Colonic mucosa (tissue), 4 donors: ENCODE measurements at places on chromosomes 4 and X. TPM values are rescaled to one million over a fixed set of nuclear protein-coding genes. Genes with fewer than 3 reads are reported as not detected.

DNA sequence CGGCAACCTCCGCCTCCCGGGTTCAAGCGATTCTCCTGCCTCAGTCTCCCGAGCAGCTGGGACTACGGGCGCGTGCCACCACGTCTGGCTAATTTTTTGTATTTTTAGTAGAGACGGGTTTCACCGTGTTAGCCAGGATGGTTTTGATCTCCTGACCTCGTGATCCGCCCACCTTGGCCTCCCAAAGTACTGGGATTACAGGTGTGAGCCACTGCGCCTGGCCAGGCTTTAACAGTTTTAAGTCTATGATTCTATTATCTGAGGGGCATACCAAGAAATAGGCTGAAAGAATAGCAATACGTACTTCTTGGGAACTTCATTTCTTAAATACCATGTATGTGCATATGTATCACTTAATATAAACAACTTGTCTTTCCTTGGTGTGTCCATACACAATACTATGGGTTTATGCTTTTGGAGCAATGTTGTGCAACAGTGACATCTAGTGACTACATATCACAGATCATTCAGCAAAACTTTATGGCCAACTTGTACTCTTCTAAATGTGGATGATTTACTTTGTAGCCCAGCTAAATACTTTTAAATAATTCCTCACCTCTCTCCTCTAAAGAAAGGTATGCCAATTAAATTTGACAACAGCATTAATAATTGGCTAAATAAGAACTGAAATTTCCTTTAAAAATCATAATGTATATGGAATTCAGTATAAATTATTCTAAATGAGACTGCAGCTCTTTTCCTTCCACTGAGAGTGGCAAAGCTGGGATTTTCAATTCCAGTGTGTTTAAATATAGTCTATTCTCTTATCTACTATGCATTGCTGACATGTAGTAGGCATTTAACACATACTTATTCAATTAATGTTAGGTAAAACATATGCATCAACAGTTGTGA, 10.4 kb downstream of the SLC9B1 start:
- H3K27me3 ChIP-seq: no peaks in the 10 kb centered on the region
- no peak overlapping the region for H3K4me3 ChIP-seq
- peak; percentile 37 for DNase-seq
- no peak overlapping the region for H3K27ac ChIP-seq
- peaks cover 4% of the 10 kb centered on the region for H3K4me1 ChIP-seq

- H3K36me3 ChIP-seq: no peaks in the 10 kb centered on the region
Measured at GRCh38 chr4:112150920-112151319, 5.7 kb downstream of the FAM241A start.

HEPH gene
- 236 TPM for total RNA-seq

DNA sequence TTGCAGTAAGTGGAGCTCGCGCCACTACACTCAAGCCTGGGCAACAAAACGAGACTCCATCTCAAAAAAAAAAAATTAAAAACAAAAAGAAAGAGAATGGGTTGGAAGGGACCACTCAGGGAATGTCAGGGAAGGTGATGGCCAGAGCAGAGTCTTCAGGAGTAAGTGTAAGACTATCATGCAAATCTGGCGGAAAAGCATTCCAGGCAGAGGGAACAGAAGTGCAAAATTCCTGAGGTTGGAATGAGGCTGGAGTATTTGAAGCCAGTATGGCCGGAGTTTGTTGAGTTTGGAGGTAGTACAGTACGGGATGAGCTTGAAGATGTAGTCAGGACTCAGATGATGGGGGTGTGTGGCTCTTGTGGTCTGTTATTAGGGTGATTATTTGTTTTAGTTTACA, 7.4 kb downstream of the GALNT7 start:
- no peak overlapping the region for H3K27ac ChIP-seq
- H3K36me3 ChIP-seq: no peaks in the 10 kb centered on the region
- peaks cover 8% of the 10 kb centered on the region for H3K4me1 ChIP-seq
- H3K27me3 ChIP-seq: no peaks in the 10 kb centered on the region
- DNase-seq: no peak

- no peaks in the 10 kb centered on the region for H3K27me3 ChIP-seq
- H3K4me1 ChIP-seq: peaks cover 17% of the 10 kb centered on the region
- no peak overlapping the region for H3K27ac ChIP-seq
- H3K36me3 ChIP-seq: no peaks in the 10 kb centered on the region
- no peak for DNase-seq
Measured at GRCh38 chr4:73612032-73612431, 8.2 kb downstream of the RASSF6 start.

DNA sequence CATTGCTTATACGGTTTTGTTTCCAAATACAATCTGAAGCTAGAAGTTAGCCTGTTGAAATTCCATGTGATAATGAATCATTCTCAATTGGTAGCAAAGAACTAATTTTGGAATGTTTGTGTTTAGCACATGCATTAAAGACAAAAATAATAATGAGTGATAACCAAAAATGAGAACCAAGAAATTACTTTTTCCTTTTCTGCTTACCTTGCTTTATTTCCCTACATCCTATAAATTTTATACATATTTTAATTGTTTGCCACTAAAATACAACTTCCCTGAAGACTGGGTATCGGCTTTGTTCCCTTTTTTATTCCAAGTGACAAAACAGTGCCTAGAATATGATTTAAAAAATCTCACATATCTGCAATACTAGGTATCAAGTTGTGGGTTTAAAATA, 203.8 kb upstream of the TACR3 start:
- DNase-seq: no peak
- no peak overlapping the region for H3K27ac ChIP-seq
- H3K4me1 ChIP-seq: no peaks in the 10 kb centered on the region
- no peaks in the 10 kb centered on the region for H3K36me3 ChIP-seq
- no peaks in the 10 kb centered on the region for H3K27me3 ChIP-seq
- H3K4me3 ChIP-seq: no peak overlapping the region

GRCh38 chr4:144648042-144648441, 2.1 kb downstream of the HHIP start:
- DNase-seq: no peak
- no peak overlapping the region for H3K4me3 ChIP-seq
- no peak overlapping the region for H3K27ac ChIP-seq
- H3K4me1 ChIP-seq: no peaks in the 10 kb centered on the region

DNA sequence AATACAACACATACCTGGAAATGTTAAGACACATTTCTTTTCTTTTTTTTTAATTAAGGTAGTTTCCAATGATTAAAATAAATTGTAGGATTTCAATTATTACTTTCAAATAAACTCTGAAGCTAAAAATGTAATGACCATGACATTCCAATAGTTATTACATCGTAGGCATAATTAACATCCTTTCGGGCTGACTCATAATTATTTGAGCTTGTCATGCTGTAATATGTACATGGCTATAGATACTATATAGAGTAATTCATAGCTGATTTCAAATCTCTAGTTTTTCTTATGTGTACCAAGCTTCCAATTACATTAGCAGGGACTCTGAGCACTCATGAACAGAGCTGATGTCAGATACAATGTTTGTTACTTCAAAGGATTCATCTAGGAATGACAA, 125.7 kb upstream of the GABRG1 start:
- no peak for DNase-seq
- no peaks in the 10 kb centered on the region for H3K4me1 ChIP-seq
- H3K27ac ChIP-seq: no peak overlapping the region
- H3K36me3 ChIP-seq: no peaks in the 10 kb centered on the region
- H3K27me3 ChIP-seq: no peaks in the 10 kb centered on the region

DNA sequence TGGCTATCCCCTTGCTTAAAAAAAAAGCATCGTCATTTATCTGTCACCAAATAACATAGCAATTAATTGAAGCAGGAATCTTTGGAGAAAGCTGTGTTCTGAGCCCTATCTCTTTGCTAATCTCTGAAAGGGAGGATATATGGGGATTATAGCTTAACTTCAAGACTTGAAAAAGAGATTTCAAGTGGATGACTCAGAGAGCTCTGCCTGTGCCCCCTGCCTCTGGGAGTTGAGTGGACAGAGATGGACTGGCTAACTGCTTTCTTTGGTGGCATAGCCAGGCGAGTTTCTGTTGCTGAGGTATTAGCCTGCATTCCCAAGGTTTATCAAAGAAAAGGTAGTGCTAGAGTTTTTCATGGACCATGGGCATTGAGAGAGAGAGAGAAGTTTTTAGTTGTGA, 91.6 kb downstream of the DDIT4L start:
- no peaks in the 10 kb centered on the region for H3K4me1 ChIP-seq
- no peak overlapping the region for H3K4me3 ChIP-seq

DNA sequence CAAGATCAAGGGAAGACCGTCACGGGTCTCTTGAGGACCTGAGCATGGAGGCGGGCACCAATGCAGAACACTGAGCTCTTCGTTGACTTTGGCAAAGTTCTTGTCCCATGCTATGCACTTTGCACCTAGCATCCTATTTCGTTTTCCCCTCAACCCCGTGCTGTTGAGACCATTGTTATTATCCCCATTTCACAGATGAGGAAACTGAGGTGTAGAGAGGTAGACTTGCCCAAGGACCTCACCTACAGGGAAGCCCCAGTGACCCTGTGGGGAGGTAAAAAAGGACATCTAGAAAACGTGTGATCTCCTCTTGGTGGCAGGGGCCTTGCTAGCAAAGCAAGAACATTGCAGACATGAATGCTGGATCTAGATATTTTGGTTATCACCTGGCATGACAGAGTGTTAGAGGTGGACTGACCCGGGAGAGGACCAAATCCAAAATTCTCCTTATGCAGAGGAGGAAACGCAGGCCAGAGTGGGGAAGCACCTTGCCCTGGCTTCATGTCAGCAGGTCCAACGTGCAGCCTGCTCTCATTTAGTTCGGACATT, 48.5 kb downstream of the SEPSECS start:
- H3K27me3 ChIP-seq: no peaks in the 10 kb centered on the region
- no peak overlapping the region for H3K4me3 ChIP-seq
- no peaks in the 10 kb centered on the region for H3K36me3 ChIP-seq
- H3K4me1 ChIP-seq: no peaks in the 10 kb centered on the region

DNA sequence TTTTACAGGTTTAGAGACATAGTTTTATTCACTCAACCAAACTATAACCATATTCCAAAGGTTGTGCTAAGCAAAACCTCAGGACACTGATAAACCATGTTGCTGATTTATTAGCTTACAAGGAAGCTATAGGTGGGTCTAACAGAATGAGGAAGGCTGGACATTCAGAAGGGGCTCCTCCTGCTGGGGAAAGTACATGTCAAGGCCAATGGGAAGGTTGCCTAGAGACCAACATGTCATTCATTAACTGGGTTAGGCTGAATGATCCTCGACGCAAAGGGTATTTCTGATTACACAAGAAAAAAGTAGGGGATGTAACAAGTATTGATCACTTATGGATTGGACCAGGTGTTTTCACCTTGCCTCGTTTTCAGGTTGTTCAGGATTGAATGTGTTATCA, 30.3 kb downstream of the SLC10A6 start:
- no peaks in the 10 kb centered on the region for H3K4me1 ChIP-seq
- no peak for DNase-seq
- no peak overlapping the region for H3K4me3 ChIP-seq
- no peak overlapping the region for H3K27ac ChIP-seq

MSANTD1 gene
- total RNA-seq: 1.3 TPM

RGN gene
- 0.89 TPM for total RNA-seq

PPEF1 gene
- total RNA-seq: 0.15 TPM

DNA sequence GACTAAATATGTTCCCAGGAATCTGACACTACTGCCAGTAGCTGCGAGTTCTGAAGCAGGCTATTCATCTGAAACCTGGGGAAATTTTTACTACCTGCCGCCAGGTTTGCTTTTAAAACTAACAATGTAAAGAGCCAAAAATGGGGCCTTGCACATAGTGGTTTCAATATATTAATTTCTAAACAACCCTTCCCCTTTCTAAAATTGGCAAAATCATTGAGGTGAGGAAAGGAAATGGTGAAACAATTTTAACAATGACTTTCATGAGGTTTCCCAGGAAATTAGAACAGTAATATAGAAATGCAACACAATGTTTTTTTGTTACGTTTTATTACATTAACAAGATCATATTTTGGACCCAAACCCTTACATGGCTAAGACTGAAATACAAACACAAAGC, 21.3 kb downstream of the FANCB start:
- no peaks in the 10 kb centered on the region for H3K27me3 ChIP-seq
- H3K4me3 ChIP-seq: no peak overlapping the region
- no peaks in the 10 kb centered on the region for H3K36me3 ChIP-seq
- no peak overlapping the region for H3K27ac ChIP-seq
- no peak for DNase-seq

NEXMIF gene
- total RNA-seq: 0.82 TPM

DNA sequence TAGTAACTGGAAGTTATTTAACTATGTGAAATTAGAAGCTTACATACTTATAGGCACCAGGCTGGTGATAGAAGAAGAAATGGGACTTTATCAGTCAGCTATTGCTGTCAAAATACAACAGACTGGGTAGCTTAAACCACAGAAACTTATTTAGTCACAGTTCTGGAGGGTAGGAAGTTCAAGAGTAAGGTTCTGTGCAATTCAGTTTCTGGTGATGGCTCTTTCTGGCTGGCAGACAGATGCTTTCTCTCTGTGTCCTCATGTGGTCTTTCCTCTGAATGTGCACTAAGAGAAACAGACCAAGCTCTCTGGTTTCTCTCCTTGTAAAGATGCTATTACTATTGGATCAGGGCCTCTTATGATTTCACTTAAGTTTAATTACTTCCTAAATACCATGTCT, 92.1 kb upstream of the ANKRD50 start:
- no peaks in the 10 kb centered on the region for H3K4me1 ChIP-seq
- no peaks in the 10 kb centered on the region for H3K27me3 ChIP-seq
- no peak for DNase-seq
- no peak overlapping the region for H3K27ac ChIP-seq

ABCG2 gene
- total RNA-seq: 18.8 TPM
